ENCODE measurements at places on chromosomes 13 and 19. TPM values are rescaled to one million over a fixed set of nuclear protein-coding genes. Genes with fewer than 3 reads are reported as not detected.

GPC5 gene
- polyA plus RNA-seq, result 0.23 TPM

LAMP1 gene
- 86.3 TPM for polyA plus RNA-seq

CEACAM16 gene
- 0.89 TPM for polyA plus RNA-seq

CFD gene
- polyA plus RNA-seq, result 1.1 TPM

ICAM4 gene
- polyA plus RNA-seq, result 0.71 TPM

COL4A2 gene
- polyA plus RNA-seq, result 568 TPM

ZGLP1 gene
- polyA plus RNA-seq, result 2.4 TPM

CDC42EP5 gene
- 29.4 TPM for polyA plus RNA-seq

SYCN gene
- polyA plus RNA-seq, result not detected

UGGT2 gene
- polyA plus RNA-seq, result not detected

ADGRL1 gene
- 39.3 TPM for polyA plus RNA-seq

ZNF534 gene
- 0.56 TPM for polyA plus RNA-seq

LEUTX gene
- not detected for polyA plus RNA-seq

LGALS14 gene
- polyA plus RNA-seq, result 0.43 TPM

PDS5B gene
- 46.1 TPM for polyA plus RNA-seq

AZU1 gene
- 8.7 TPM for polyA plus RNA-seq

ZNF132 gene
- 6.5 TPM for polyA plus RNA-seq

CAPNS1 gene
- polyA plus RNA-seq, result 444 TPM

SHISA7 gene
- polyA plus RNA-seq, result 0.15 TPM

FFAR2 gene
- 0.29 TPM for polyA plus RNA-seq

HIF3A gene
- polyA plus RNA-seq, result 325 TPM

DCT gene
- polyA plus RNA-seq, result 0.61 TPM

CPB2 gene
- 0.11 TPM for polyA plus RNA-seq

CAPN12 gene
- polyA plus RNA-seq, result 2.9 TPM

GPC6 gene
- polyA plus RNA-seq, result 15.9 TPM

PNMA8B gene
- polyA plus RNA-seq, result 5.1 TPM

FLT3LG gene
- 1.8 TPM for polyA plus RNA-seq

OBI1 gene
- 14.8 TPM for polyA plus RNA-seq

HMG20B gene
- 23.5 TPM for polyA plus RNA-seq

TNNI3 gene
- polyA plus RNA-seq, result 1.8 TPM

SYDE1 gene
- 15.9 TPM for polyA plus RNA-seq

KIR2DL3 gene
- not detected for polyA plus RNA-seq

NEK5 gene
- polyA plus RNA-seq, result 1.1 TPM

CEACAM21 gene
- 2.2 TPM for polyA plus RNA-seq

CACNA1A gene
- 11.3 TPM for polyA plus RNA-seq

ZNF417 gene
- 27.5 TPM for polyA plus RNA-seq

C13orf42 gene
- polyA plus RNA-seq, result not detected

SHD gene
- polyA plus RNA-seq, result not detected

UNC13A gene
- 0.07 TPM for polyA plus RNA-seq

CCL25 gene
- polyA plus RNA-seq, result not detected

DAZAP1 gene
- polyA plus RNA-seq, result 62.2 TPM

IGFL4 gene
- polyA plus RNA-seq, result not detected

GRIK5 gene
- 6.7 TPM for polyA plus RNA-seq

CBARP gene
- polyA plus RNA-seq, result 1.4 TPM

ICAM5 gene
- not detected for polyA plus RNA-seq

DPY19L3 gene
- polyA plus RNA-seq, result 31.5 TPM

TMC4 gene
- polyA plus RNA-seq, result 3.1 TPM

ZNF578 gene
- polyA plus RNA-seq, result 5.4 TPM

PSG6 gene
- polyA plus RNA-seq, result 0.16 TPM

LHFPL6 gene
- 52.9 TPM for polyA plus RNA-seq

USE1 gene
- polyA plus RNA-seq, result 23.3 TPM

VAV1 gene
- 1.8 TPM for polyA plus RNA-seq

C19orf73 gene
- not detected for polyA plus RNA-seq

RHPN2 gene
- 1.2 TPM for polyA plus RNA-seq

ELSPBP1 gene
- not detected for polyA plus RNA-seq
